Posterior vena cava (tissue), 2 donors: ENCODE measurements at places on chromosomes 13 and 19. TPM values are rescaled to one million over a fixed set of nuclear protein-coding genes. Genes with fewer than 3 reads are reported as not detected.

KCNJ14 gene
- total RNA-seq: 0.52 TPM

EVI5L gene
- 14.9 TPM for total RNA-seq

ZNF571 gene
- 4.6 TPM for total RNA-seq

SIGLEC8 gene
- total RNA-seq: 0.42 TPM

CEACAM20 gene
- not detected for total RNA-seq

LAMP1 gene
- total RNA-seq: 146 TPM

CCNA1 gene
- 0.33 TPM for total RNA-seq

SMIM17 gene
- total RNA-seq: 0.74 TPM

HIF3A gene
- 79.8 TPM for total RNA-seq

VSTM2B gene
- not detected for total RNA-seq

ISOC2 gene
- total RNA-seq: 25.1 TPM

IGFL3 gene
- total RNA-seq: not detected

ZFP30 gene
- 10.5 TPM for total RNA-seq

ZNF562 gene
- 26.4 TPM for total RNA-seq

MAP4K1 gene
- total RNA-seq: 5.5 TPM

MLNR gene
- not detected for total RNA-seq

NOVA2 gene
- total RNA-seq: 7.9 TPM

FXYD3 gene
- not detected for total RNA-seq

STK11 gene
- 32.5 TPM for total RNA-seq

ERICH6B gene
- total RNA-seq: not detected

CGB2 gene
- total RNA-seq: not detected
